Retinal pigment epithelial cell (primary cell): ENCODE measurements at places on chromosomes 13 and 19.

- no peak for DNase-seq
Observed at GRCh38 chr13:29454931-29455481, 140.5 kb downstream of the SLC7A1 start.

DNA sequence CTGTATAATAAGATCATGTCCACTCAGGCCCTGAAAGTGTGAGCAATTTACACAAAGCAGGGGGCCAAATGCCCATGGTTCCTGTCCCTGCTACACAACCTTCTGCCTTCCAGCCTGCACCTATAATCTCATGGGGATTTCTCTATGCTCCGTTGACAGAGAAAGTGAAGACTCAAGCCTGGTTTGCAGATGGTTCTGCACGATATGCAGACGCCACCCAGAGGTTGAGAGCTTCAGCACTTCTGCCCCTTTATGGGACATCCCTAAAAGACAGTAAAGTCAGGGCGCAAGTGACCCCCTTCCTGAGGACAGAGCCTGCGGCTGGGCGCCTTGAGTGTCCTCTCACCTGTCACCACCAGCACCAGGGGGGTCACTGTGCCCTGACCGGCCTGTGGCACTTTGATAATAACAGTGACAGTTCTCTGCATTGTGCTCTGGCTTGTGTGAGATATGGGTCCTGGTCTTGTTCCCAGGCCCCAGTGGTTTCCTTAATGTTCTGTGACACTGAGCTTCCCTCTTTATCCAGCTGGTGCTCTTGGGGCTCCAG is 15.1 kb downstream of the LILRA5 start:
- DNase-seq, result no peak

DNA sequence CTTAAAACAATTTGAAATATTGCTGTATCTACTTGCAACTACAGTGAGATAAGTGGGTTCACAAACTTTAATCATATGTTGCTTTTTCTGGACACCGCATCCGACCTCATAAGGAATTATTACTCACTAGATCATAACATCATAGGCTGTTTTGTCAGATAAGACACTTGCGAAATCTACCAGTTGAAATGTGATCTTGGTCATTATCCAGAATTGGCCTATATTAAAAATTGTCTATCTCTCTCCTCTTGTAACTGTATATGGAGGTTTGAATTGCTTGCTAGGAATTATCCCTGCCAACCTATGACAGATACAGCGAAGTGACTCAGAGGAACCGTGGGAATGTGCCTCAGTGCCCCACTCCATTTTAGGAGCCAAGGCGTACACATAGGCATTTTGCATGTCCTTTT is 117.0 kb upstream of the POSTN start:
- no peak for DNase-seq

DNA sequence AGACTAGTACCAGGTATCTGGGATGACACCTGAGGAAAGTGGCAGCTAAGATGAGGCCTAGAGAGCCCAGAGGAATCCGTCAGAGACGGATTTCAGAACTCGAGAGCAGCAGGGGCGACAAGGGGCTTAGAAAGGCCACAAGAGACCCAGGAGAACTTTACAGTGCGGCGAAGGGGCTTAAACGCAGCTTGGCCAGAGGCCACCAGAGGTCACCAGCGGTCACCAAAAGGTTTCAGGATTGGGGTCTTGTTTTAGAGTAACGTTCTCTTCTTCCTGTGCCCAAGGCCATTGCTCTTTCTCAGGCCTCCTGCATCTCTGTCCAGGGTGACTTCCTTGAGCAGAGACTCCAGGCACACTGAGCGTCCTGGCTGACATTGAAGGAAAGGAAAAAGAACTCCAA is 2.2 kb downstream of the ZSCAN22 start:
- no peak for DNase-seq

DNA sequence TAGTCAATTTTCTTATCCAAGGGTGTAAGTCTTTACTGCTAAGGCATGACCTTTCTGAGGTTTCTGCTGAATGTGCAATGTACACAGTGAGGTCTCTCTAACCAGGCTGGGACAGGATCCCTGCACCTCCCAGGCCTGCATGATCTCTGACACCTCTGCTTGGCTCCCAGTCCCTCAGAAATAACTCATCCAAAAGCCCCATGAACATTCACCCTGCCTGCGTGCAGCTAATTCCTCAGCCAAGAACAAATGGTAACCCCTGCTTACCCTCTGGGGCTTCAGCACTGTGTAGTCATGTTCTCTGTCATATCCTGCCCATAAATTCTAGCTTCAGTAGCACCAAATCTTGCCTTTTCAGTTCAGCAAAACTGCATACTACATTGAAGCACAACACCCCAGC is 1146.3 kb upstream of the MIR17HG start:
- no peak for DNase-seq

- DNase-seq, result no peak
Observed at GRCh38 chr13:94546061-94546839, 49.7 kb downstream of the TGDS start.

GRCh38 chr19:34273121-34273520 is 18.8 kb downstream of the GARRE1 start:
- no peak for DNase-seq

DNA sequence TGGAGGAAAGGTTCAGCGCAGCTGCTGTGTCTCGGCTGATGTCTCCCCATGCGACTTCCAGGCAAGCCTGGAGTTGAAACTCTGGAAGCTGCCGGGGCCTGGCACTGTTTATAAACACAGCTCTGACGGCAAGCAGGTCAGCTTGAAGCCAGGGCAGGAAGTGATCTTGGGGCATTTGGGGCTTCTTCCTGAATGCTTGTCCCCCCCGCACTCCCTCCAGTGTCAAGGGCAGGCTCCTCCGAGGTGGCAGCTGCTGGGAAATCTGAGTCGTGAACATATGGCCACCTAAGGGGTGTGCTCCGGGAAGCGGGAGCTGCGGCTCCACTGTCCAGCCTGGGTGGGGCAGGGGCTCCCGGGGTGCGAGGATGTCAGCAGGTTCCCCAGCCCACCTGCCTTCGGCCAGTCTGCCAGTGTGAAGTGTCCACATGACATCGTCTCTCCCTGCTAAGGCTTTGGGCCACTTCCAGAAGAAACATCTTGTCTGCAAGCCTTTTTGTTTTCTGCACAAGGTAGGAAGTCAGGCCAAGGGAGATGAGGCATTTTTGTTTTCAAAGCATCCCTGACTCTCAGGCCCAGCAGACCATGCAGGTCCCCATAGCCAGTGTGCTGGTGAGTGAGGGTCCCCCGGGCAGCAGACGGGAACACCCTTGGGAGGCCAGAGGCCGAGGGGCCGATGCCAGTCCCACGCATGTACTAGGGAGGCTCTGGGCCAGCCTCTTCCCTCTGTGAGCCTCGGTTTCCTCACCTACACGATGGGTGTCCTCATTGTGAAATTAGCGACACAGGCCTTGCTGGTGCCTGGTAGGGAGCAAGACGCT is 2.7 kb downstream of the PIAS4 start:
- no peak for DNase-seq

DNA sequence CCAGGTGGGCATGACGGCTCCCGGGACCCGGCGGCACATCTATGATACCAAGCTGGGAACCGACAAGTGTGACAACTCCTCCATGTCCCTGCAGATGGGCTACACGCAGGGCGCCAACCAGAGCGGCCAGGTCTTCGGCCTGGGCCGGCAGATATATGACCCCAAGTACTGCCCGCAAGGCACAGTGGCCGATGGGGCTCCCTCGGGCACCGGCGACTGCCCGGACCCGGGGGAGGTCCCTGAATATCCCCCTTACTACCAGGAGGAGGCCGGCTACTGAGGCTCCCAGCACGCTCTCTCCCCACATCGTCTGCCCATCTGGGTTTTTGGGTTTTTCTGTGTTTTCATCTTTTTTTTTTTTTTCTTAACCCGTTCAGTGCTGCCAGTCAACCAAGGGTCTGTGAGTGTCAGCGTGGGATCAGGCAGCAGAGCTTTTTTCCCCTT is 2.3 kb upstream of the ABCA7 start:
- DNase-seq, result no peak

- no peak for DNase-seq
Observed at GRCh38 chr13:113456116-113456702, 2.9 kb upstream of the ADPRHL1 start.

GRCh38 chr13:98690348-98691022 is 62.0 kb downstream of the SLC15A1 start:
- DNase-seq, result no peak

GRCh38 chr13:35164324-35164932 is 222.4 kb downstream of the NBEA start:
- peak; percentile 7 for DNase-seq
